Liver (tissue), 10 donors: ENCODE measurements at places on chromosomes 12 and 14. TPM values are rescaled to one million over a fixed set of nuclear protein-coding genes. Genes with fewer than 3 reads are reported as not detected.

Gene SCAF11
- 49.3 TPM for polyA plus RNA-seq

DNA sequence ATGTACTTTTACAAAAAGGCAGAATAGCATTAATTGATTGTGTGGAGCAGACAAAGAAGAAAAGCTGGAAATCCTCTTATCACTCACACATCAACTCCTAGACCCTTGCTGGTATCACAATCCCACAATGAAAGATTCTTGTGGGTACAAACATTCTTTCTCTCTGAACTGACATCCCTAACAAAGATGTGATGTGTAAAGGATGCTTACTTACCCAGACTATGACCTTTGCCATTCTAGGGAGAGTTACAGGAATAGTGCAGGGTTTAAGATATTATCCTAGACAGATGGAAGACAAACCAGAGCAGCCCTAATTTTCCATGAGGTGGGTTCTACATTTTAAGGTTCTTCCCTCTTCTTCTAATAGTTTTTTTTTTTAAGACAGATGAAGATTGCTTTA, 60.4 kb upstream of the SLC6A15 start:
- H3K36me3 ChIP-seq: no peaks in the 10 kb centered on the region
- no peaks in the 10 kb centered on the region for H3K4me1 ChIP-seq
- H3K27ac ChIP-seq: no peak overlapping the region
- H3K4me3 ChIP-seq: no peak overlapping the region
- H3K27me3 ChIP-seq: no peaks in the 10 kb centered on the region

- no peak overlapping the region for H3K4me3 ChIP-seq
- DNase-seq: no peak
- H3K27me3 ChIP-seq: no peaks in the 10 kb centered on the region
- H3K4me1 ChIP-seq: peaks cover 23% of the 10 kb centered on the region
Measured at GRCh38 chr12:11704089-11704488, 54.6 kb downstream of the ETV6 start.

GRCh38 chr14:64421166-64421565, 33.0 kb downstream of the MTHFD1 start:
- H3K27me3 ChIP-seq: no peaks in the 10 kb centered on the region
- H3K27ac ChIP-seq: no peak overlapping the region
- H3K4me3 ChIP-seq: no peak overlapping the region
- DNase-seq: no peak
- peaks cover 79% of the 10 kb centered on the region for H3K36me3 ChIP-seq
- no peaks in the 10 kb centered on the region for H3K4me1 ChIP-seq

DNA sequence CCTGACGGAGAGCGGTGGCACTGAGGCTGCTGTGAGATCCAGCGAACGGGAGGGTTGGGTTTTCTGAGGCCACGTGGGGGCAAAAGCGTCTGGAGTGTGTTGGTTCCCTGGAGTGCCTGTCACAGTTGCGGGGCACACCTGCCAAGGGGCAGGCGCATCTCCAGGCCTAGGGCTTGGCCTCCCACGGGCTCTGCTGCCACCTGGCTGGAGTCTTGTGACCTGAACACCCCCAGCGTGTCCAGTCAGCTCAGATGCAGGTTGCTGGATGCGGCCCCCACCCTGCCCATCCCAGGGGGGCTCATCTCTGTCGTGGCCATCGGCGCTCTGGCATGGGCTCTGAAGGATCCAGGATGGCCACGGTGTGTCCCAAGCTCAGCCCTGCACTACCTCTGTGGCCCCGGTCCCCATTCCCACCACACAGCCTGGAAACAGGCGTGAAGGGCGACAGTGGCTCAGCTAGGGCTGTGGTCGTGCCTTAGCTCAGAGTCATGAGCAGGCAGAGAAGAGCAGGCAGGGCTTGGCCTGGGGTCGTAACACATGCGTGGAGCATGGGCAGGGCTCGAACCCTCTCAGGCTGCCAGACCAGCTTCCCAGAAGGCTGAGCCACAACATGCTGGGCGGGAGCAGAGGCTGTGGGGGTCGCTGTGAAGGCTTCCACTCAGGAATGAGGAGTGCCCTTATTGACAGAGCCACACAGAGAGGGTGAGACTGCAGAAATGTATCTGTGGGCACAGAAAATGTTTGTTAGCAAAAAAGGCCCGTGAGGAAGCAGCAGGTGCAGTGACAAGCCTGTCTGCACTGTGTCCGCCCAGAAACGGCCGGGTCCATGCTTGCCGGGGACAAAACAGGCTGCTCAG, 23.5 kb upstream of the CRIP2 start:
- no peak overlapping the region for H3K27ac ChIP-seq
- peaks cover 29% of the 10 kb centered on the region for H3K36me3 ChIP-seq
- no peak overlapping the region for H3K4me3 ChIP-seq
- no peaks in the 10 kb centered on the region for H3K4me1 ChIP-seq
- DNase-seq: no peak
